NCI-H146 (cell line): ENCODE measurements at places on chromosomes 7 and 10.

- DNase-seq, result peak; percentile 9
These were observed 982 bp downstream of the PGAM1 start for GRCh38 chr10:97426776-97427570.

- no peak for DNase-seq
These were observed 29.0 kb upstream of the MEOX2 start for GRCh38 chr7:15715435-15715834.

DNA sequence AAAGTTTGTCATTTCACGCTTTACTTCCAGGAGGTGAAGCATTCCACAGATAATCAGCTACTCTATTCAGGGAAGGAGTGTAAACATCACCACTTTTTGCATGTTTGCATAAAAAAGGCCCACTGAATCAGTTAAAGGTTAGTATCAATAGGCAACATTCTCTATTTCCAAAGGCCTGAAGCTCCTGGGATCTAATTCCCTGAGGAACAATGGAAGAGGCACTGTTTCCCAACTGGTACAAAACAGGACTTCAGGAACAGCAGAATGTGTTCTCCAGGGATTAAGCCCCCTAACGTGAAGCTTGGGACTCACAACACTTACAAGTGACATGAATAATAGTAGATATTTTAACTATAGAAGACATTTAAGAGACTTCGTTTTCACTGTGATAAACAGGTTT is 6.1 kb downstream of the LRRN3 start:
- peak; percentile 16 for DNase-seq

DNA sequence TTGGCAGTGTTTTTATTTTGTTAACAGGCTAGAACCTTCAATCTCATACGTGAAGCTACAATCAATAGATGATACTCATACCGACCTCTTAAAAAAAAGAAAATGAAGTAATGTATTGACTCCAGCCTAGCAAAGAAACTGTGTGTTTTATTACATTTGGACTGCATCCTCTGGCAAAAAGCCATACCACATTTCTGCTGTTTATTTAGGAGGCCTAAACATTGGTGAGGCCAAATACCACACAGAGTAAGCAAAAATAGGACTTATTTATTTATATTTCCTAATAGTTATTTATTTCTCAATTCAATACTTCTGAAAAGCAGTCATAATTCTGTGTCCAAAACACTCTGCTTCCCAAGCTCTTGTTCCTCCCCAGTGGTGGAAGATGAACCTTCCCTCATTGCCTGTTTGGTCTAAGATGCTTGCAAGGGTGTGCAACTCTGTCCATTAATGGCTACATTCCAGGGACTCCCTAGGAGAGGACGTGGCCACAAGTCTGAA is 398.8 kb upstream of the KLF6 start:
- DNase-seq, result no peak

DNA sequence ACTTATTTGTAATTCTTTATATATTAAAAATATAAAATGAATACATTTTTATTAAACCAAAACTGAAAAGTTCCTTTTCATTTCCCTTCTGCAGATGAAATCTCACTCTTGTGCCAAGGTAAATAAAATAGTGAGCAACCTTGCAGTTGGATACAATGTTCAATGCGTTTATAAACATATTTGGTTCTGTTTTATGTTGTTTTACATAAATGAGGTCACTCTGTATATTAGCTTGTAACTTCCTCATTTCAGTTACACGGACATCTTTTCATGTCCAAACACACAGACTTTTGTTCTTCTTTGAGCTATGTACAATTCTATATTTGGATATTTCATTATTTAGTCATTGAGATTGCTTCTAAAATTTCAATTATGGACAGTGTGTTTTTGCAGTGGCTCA is 107.7 kb downstream of the BBS9 start:
- no peak for DNase-seq

DNA sequence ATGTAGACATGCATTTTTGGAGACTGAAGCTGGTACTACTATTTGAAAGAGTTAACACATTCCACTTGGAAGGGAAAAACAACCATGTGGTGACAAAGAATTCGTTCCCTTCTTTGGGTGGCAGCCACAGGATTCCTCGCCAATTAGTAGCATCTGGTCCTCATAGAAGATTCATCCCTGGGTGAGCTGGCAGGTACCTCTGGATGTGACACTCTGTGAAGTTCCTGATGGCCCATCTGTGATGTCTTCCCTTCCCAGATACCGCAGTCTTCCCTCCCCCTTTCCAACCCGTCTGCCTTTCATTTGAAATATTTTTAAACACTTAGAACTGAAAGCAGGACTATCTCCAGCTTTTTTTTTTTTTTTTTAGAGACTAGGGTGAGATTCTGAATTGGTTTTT is 569.5 kb downstream of the TYW1 start:
- DNase-seq, result no peak

GRCh38 chr10:128102480-128103228 is 23.6 kb downstream of the MKI67 start:
- DNase-seq, result no peak

DNA sequence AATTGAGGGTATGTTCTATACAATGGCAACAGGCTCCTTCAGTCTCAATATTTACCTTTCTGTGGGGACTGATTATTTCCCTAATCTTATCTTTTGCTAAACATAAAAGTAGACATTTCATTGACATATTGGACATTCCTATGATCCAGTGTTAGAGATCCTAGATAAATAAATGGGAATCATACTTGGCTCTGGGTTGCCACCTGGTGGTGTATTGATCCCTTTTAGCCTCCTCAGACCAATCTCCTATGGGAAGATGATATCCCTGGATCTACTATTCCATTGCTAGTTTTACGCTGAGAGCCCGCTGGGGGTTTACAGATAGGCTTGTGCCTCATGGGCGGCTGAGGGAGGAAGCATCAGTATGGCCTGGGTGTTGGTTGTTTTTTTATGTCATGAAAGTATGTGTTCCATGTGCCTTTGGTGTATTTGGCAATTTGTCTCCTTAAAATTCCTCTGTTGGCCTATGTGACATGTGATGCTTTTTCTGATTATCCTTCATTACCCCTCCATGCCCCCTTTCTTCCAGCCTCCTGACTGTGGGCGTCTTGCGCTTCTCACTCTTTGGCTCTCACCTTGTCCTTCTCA is 18.8 kb downstream of the CELF2 start:
- DNase-seq, result peak; percentile 91
